ENCODE measurements at places on chromosomes 1 and 21.

DNA sequence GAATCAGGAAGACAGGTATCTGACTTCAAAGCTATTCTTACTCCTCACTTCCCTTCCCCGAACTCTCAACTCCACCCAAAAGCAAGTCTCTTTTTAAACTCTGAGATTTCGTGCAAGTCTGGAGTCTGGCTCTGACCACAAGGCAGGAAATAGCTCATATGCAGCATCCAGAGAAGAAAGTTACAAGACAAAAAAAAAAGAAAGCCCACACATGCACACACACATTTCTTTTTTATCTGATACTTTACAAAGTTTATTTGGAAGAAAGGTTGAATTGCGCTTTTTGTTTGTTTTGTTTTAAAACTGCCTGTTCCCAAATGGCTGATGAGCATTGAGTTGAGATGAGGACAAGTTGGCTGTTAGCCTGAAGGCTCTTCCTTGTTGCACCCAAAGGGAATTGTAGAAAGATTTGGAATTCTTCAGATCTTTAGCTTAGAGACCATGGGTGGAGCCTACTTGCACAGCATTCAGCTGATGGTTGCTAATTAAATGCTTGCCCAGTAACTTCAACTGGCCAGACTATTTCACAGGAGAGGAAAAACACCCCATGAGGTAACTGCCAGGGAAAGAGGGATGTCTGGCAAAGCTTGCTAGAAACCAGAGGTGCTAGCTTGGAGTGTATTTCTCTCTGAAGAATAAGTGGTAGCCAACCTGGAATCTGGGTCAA, 490.3 kb downstream of the TTLL7 start:
- peak; percentile 93 for DNase-seq

DNA sequence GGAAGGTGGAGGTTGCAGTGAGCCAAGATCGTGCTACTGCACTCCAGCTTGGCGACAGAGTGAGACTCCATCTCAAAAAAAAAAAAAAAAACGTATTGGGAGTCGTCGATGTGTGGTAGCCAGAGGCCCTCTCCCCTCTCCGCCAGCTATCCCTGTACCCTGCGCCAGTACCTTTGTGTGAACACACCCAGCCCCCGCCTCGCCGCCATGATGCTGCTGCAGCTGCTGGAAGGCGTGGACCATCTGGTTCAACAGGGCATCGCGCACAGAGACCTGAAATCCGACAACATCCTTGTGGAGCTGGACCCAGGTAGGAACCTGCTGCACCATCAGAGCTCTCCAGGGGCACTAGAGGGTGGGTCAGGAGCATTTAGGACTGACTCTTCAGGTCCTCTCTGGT, 12.2 kb downstream of the PINK1 start:
- no peak for DNase-seq

DNA sequence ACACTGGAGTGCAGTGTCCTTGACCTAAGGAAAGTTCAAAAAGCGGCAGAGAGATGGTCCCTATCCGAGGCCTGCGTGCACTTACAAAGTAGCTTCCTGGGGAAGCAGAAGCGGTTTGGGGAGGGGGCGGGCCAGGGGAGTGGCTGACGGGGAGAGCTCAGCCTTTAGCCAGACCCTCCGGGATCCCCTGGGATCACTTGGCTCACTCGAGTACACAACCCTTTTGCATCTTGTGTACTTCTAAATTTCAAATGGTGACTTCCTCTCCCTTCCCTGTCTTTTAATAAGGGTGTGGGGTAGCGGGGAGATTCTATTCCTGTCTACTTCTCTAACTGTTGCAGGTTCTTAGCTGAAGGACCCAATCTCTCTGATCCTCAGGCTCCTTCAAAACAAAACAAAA, 18.1 kb upstream of the SNX27 start:
- no peak for DNase-seq

- no peak for DNase-seq
Observed at GRCh38 chr1:153679337-153680119, 1.0 kb downstream of the NPR1 start.

GRCh38 chr1:147598621-147599361, 57.5 kb downstream of the BCL9 start:
- no peak for DNase-seq
